CD4-positive, alpha-beta T cell treated with Interleukin-17A for 1 hour (primary cell): ENCODE measurements at places on chromosomes 1 and 21.

GRCh38 chr1:29993950-29994349 is 729.4 kb downstream of the MATN1 start:
- no peak for DNase-seq

DNA sequence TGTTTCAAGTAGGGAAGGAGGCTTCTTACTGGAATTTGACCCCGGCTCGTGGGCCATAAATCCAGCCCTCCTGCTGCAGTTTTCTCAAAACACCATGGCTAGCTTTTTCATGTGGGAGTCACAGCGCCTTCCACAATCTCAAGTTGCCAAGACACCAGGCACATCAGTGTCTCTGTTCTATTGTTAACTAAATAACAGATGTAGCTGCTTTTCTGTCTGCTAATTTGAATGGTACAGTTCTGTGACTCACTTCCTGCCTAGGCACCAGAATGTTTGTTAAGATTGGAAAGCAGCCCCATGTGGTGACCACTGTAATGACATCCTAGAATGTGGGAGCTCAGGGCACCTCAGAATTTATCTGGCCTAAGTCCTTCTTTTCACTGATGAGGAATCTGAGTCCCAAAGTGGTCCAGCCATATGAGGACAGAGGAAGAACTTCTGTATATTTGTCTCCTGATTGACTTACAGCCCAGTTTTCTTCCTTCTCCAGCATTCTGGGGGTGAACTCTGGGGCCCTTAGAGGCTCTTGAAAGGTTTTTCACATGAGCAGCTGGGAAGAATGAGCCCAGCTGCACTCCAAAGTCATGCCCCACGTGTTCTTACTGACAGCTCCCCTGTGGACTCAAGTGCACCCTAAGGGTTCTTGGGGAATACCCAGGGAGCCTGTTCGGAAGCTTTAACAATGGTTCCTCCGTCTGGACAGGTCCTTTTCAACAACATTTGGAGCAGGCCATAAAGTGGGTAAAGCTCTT is 27.5 kb downstream of the TRIM45 start:
- DNase-seq = peak; percentile 42

DNA sequence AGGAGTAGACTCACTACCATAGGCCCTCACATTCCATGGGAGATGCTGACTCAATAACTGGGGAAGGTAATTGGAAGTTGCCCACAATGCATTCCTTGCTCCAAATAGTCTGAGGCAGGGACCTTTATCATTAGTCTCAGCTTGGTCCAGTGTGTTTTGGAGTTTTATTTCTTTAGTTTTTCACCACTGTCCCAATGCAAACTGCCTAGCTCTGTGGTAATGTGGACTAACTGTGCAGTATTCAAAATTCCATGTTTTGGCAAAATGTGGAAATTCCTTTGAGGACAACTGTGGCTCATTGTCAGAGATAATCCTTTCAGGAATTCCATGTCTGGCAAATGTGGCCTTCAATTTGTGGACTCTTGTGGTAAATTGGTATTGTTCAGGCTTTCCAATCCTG is 78.1 kb upstream of the PAPPA2 start:
- no peak for DNase-seq

DNA sequence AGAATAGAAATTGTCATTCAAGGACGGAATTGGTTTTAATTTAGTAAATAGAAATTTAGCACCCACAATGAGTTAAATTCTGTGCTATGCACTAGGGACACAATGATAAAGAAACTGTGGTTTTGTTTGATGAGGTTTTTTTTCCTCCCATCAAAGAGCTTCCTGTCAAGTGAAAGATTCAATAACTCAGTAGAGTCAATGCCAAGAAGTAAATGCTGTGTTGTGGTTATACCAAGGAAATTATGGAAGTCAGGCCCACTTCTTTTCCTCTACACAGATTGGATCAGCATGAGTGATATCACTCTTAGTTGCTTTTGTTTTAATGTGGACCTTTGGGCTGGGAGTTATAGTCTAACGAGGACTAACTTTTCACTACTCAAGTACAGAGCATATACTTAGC is 1269.6 kb upstream of the ADGRL2 start:
- no peak for DNase-seq

DNA sequence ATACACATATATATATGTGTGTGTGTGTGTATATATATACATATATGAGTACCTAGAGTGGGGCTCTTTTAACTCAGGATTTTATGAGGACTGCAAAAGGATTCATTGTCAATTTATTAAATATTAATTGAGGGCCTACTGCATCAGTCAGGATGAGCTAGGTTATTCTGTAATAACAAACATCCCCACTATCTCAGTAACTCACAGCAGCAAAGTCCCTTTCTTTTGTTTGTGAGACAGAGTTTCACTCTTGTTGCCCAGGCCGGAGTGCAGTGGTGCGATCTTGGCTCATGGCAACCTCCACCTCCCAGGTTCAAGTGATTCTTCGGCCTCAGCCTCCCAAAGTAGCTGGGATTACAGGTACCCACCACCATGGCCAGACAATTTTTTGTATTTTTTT is 63.8 kb upstream of the FAM20B start:
- no peak for DNase-seq

- no peak for DNase-seq
These were observed 139.2 kb downstream of the PTPRC start for GRCh38 chr1:198778049-198778448.

GRCh38 chr1:198391393-198392020 is 149.0 kb downstream of the ATP6V1G3 start:
- no peak for DNase-seq

- no peak for DNase-seq
These were observed 16.9 kb downstream of the CCT8 start for GRCh38 chr21:29056538-29057050.

- no peak for DNase-seq
These were observed 39.1 kb upstream of the DPH5 start for GRCh38 chr1:101064697-101065096.

DNA sequence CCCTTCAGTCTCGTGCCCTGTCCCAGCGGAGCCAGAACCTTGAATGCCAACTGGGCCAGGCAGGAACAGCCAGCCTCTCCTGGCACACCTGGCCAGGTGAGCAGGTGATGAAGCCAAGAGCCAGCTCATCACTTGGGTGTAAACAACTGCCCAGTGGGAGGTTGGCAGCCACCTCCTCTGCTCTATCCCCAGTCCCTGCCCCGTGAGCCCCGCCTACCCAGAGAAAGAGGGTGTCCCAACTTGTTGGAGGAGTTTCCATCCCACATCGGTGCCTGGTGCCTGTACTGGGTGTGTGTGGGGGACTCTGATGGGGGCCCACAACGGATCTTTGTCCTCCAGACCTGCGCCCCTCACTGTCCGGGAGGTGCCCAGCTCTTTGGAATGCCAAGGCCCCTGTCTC is 17.8 kb upstream of the FAM131C start:
- no peak for DNase-seq

GRCh38 chr1:43902058-43902831 is 31.4 kb upstream of the ARTN start:
- no peak for DNase-seq

DNA sequence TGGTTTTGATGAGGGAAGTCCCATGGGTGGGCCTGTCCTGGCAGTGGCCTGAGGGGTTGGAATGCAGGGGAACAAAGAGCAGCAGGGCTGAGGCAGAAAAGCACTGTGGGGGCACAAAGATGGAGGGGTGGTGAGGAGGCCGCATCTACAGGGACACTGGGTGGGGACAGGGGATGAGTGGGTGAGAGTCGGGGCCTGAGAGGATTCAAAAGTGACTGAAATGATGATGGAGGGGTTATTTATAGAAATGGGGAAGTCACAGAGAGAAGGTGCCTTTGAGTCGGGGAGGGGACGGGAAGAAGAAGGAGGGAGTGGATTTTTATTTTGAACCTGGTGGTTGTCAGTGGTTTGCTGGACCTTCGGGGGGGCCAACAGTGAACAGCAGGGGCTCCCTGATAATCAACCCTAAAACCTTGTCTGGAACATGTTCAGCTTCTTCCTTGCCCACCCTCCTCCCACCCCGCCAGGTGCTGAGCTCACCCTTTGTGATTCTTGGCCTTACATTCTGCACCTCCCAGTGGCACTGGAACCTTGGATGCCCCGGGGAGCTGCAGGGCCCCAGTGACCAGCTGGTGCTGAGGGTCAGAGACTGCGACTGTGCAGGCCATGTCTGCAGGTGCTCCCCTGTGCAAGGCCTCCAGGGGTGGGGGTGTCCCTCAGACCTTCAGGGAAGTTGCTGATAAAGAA is 42.9 kb downstream of the IER5 start:
- no peak for DNase-seq

GRCh38 chr1:224458996-224459395 is 24.4 kb upstream of the WDR26 start:
- DNase-seq = no peak
